NCI-H1417 treated with DMSO at 0.1 percent for 48 hours (cell line): ENCODE measurements at places on chromosomes 3 and 15.

- no peak for DNase-seq
These were observed 10.9 kb upstream of the TMEM158 start for GRCh38 chr3:45236964-45237363.

DNA sequence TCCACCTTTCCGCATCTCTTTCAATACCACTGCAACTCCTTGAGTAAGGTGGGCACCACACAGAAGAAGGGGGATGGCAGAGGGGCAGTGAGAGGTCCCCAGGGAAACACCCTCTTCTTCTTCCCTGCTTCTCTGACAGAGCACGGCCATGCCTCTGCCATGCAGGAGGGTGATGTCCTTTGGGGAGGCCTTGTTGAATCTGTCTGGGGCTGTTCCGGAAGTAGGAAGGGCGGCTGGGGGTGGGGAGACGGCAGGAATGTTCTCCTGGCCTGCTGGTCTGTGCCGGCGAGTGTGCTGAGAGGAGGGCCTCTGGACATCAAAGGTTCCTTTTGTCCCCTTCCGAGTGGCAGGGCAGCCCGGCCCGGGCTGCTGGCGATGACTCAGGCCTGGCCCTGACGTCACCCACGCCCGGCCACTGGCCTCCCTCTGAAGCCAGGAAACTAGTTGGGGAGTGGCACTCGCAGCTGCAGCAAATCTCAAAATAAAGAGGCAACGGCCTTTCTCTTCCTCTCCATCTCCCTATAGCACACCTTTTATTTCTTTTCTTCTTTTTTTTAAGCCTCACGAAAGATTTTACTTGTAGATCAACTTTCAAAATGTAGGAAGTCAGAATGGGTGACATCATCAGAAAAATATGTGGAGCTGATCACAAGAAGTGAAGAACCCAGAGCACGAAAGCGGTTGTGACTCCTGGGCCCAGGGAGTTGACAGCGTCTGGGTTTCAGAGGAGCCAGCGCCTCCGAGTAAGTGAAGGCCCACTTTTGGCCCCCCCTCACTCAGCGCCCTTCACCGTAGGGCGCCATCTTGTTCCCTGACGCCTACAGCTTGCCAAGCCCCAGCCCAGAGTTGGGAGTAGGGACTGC lies at the start of gene ZBTB38:
Gene ZBTB38 (plus strand): TSS at position 443 of the 863 bp plus-strand sequence. CDS start 73,885 bp downstream, outside the sequence.
- no peak for DNase-seq

GRCh38 chr3:123605789-123606234 lies 21.0 kb upstream of the HACD2 start:
- no peak for DNase-seq

- DNase-seq: no peak
These were observed 124.5 kb downstream of the SMAD6 start for GRCh38 chr15:66826507-66826906.

GRCh38 chr15:73239564-73240215 lies 129.1 kb downstream of the HCN4 start:
- no peak for DNase-seq

DNA sequence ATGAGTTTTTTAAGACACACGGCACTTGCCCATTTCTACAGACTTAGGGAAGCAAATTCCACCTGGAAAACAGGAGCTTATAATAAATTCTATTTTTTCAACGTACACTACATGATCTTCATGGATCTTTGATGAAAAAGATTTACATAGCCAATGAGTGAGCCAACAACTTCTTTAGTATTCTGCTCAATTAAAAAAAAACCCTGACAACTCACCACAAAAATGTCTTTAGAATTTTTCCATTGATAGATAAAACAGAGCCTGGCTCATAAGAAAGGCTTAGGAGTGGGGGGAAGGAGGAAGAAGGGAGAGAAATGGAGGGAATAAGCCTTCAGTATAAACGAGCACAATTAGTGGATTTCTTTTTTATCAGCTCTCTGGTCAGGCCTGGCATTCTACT lies 126.7 kb downstream of the ATP10A start:
- DNase-seq: no peak

DNA sequence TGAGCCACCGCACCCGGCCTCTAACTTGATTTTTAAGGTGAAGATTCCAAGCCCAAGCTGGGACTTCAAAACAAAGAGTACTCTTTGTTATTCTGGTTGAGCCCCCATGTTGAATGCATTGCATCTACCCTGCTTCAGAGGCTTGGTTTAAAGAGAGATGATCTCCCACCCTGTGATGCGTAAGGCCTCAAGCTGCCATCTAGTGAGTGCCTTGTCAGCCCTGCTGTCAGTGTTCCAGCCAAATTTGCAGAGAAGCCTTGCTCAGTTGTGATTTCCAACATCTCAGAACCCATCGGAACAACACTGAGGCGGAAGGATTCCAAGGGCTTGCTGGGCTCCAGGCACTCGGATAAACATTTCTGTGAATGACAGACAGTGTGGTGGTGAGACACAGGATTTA lies 210.7 kb upstream of the RGMA start:
- DNase-seq: no peak

- no peak for DNase-seq
These were observed 773.5 kb downstream of the SQOR start for GRCh38 chr15:46408312-46408711.

DNA sequence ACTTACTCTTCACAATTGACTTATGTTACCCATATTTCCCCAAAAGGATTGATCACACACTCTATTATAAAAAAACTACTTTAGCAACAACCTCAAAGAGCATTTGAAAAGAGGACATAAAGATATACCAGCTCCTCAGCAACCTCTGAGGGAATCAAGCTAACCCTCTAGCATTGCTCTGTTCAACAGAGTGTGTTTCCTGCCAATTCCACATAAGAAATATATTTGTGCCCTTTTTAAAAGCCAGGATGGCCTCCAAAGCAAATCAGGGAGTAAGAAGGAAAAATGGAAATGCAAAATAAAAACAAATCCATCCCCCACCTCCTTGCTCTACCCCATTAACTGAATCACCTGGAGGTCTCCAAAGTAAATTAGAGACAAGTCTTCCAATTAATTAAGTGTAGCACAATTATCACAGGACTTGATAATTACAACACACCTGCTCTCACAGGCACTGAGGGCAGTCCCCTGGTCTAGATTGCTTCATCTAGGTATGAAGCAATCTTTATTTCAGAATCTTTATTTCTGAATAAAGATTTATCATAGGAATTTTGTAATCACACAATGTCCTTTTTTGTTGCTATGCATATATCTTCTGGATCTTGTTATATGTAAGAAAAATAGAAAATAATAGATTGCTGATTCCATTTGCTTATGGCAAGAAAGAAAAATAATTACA lies 34.8 kb downstream of the GPR176 start:
- DNase-seq: no peak

DNA sequence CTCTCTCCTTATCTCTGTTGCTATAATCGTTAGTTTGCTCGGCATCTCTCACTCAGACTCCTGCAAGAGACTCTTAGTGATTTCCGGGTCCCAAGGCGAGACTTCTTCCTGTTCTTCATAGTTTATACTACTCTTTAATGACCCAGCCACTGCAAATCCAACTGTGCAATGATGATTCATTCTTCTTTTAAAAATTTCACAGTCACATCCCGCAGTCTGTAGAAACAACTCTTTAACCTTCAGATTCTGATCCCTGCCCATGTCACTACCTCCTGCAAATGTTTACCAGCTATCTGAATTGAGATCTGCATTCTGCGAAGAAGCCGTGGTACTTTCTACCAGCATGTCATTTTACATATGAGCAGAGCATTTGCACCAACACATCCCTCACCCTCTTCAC lies 2.8 kb upstream of the VGLL3 start:
- DNase-seq: no peak

GRCh38 chr3:31664031-31664430 lies 131.3 kb downstream of the STT3B start:
- no peak for DNase-seq

- DNase-seq: no peak
These were observed 318.6 kb upstream of the ICE2 start for GRCh38 chr15:60797444-60798040.

- DNase-seq: no peak
These were observed 52.9 kb downstream of the ANP32A start for GRCh38 chr15:68767833-68768232.

GRCh38 chr15:49438962-49439631 lies 16.1 kb downstream of the FGF7 start:
- no peak for DNase-seq

DNA sequence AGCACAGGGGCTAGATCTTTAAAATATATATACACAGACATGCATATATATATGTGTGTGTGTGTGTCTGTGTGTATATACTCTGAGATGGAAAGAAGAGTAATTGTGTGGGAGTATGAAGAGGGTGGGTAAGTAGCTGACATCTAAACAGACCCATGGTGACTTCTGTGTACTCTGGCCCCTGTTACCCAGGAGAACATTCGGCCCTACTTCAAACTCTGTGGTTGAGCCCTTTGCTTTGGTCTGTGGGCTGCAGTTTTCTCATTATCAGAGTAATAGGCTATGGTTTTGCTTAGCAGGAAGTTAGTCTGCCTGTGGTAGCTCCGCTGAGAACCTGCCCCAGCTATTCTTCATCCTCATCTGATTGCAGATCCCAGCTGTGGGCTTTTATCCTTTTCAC lies 141.4 kb downstream of the RBPMS2 start:
- DNase-seq: no peak

DNA sequence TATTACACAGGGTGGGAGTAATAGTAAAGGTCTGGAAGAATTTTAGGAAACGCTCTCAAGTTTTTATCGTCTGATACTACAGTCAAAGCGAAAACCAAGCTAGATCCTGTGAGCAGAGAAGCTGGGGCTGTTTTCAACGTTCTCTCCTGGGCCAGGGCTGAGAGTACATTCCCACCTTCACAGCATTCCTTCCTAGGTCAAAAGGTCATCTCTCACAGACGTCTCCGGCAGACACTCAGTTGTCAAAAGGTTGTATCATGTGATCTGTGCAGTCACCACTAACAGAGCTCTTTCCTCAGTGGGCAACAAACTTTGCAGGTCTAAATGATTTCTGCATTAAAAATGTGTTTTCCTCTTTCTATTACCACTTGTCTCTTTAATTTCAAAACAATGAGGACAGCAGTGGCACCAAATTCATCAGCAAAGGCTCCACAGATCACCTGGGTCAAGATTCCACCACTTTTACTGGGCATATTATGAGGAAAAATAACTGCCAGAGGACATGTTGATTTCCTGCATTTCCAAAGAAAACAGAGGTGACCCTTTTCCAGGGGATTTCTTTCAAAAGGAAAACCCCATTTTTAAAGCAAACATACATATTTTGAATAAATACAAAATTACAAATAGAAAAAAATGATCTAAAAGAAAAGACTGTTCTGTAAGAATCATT lies 41.9 kb downstream of the MEIS2 start:
- DNase-seq: no peak

DNA sequence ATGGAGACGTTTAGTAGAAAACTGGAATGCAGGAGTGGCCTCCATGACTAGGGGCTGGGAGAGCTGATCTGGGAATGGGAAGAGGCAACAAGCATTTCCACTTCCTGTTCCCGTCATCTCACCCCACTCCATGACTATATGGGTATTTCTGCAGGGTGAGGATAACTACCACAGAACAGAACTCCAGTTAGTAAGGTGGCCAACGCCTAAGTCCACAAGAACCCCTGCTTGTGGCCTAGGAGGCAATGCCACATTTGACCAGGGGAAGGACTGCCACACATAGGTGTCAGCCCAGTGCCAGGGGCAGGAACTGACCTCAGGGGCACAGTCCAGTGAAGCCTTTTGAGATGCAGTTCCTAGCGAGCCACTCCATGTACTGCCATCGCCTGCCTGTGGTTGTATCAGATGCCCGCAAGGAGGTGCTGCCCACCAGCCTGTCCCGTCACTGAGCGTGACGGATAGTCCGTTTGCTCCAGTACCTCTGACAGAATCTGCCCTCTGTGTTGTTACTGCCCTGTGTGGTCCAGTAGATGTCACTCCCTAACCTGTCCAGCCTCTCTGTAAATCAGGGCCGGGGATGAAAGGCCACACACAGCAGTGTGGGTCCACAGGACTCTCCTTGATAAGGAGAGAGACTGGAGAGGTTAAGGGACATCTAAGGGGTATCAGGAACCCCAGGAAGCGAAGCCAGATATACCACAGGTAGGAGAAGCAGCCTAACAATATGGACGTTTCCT lies 3.5 kb upstream of the MTFMT start:
- DNase-seq: no peak

DNA sequence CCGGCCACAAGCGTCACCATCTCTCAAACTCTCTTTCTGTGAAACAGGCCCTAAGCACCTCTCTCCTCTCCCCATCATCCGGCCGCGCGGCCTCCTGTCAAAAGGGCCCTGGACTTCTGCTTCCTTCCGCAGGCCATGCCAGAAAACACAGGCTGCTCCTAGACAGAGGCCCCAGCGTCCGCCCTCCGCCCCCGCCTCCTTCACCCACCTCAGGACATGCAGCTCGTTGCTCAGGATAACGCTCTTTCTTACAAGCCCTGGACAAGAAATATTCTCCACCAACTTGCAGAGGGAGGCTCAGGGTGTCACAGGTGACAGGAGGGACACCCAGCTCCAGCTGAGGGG lies 212.0 kb downstream of the XXYLT1 start:
- DNase-seq: no peak

DNA sequence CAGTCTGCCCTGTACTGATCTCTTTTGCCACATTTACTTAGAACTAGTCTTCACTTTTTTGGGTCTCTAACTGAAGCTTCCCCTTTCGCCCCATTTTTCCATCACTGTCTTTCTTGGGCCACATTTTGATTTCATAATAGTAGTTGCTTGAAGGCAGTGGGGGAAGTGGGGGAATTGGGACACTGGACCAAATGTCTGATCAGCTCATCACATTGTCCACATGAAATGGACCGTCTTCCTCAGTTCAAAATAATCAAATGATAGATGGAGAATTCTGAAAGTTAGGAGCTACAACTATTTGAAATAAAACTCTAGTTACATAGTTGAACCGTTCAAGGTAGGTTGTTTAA lies 747 bp downstream of the PDCD6IP start:
- DNase-seq: no peak

DNA sequence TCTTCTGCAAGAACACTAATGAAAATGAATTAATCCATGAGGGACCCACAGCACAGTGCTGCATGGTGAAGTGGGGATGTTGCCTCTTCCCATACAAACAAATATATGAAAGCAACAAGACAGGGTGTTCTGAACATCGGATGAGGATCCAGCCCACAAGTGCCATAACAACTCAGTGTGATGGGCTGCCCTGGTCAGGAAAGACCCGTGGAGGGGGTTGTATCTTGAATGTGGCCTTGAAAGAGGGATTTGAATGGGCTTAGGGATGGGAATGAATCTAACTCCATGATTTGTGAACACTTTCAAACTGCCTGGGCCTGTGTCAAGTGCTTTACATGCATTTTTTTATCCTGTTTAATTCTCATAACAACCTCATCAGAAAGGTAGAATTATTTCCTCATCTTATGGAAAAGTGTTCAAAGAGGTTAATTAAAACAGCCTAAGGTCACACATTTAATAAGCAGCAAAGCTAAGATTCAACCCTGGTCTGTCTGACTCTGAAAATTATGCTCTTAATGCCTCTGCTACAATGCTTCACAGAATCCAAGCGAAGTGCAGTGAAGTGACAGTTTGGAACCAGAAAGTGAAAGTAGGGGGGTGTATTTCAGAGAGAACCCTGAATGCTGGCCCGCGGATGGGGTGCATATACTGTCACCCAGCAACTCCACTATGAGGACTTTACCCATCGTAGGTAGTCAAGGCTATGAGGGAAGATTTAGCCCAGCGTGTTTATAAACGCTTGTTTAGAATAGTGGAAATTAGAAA lies 65.6 kb upstream of the HEG1 start:
- no peak for DNase-seq
